ENCODE measurements at places on chromosomes 3 and 15.

- no peak for DNase-seq
Observed at GRCh38 chr3:109430911-109431563, 93.7 kb upstream of the DPPA4 start.

- no peak for DNase-seq
Observed at GRCh38 chr15:65451989-65452388, 29.2 kb upstream of the IGDCC4 start.

- DNase-seq = no peak
Observed at GRCh38 chr3:99410789-99411311, 227.5 kb upstream of the COL8A1 start.

DNA sequence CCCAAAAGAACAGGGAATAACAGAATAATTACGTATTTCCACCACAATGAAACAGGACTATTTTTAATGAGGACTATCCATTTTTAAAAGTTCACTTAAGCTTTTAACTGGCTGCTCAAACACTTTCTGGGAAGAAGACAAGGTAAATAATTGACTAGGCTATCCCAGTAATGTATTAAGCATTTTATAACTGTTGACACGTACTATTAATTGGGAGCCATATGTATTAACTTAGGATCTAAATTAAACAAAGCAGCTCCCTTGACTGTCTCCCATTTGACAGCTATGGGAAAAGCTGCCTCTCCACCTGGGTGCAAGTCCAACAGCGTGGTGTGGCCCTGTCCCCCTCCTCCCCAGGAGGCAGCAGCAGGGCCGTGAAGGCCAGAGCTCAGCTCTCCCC, 36.1 kb downstream of the MYO5C start:
- no peak for DNase-seq

GRCh38 chr3:17182166-17182565, 297.4 kb downstream of the PLCL2 start:
- DNase-seq = no peak

GRCh38 chr15:78438619-78439285, 736 bp downstream of the IREB2 start:
- DNase-seq = no peak

DNA sequence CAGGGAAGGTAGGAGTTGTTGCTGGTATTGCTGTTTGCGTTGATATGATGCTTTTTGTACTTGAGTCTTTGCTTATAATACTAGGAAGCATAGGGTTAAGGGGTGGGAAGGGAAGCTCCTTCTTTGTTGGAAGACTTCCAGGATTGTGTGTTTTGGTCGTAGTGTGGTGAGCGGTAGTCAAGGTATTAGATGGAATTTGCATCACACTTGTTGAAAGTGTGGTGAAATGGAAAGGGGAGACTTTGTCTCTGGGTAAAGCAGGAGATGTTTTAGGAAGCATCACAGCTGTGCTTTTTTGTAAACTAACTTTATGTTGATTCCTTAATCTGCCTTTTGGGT, 14.9 kb downstream of the IGSF10 start:
- DNase-seq = no peak

Measured in substantia nigra (tissue), 51 donors.